Fibroblast of upper back skin (primary cell): ENCODE measurements at places on chromosomes 6 and 20.
A peak's percentile ranks its signal among the peaks of the same experiment; 100 is the strongest.

DNA sequence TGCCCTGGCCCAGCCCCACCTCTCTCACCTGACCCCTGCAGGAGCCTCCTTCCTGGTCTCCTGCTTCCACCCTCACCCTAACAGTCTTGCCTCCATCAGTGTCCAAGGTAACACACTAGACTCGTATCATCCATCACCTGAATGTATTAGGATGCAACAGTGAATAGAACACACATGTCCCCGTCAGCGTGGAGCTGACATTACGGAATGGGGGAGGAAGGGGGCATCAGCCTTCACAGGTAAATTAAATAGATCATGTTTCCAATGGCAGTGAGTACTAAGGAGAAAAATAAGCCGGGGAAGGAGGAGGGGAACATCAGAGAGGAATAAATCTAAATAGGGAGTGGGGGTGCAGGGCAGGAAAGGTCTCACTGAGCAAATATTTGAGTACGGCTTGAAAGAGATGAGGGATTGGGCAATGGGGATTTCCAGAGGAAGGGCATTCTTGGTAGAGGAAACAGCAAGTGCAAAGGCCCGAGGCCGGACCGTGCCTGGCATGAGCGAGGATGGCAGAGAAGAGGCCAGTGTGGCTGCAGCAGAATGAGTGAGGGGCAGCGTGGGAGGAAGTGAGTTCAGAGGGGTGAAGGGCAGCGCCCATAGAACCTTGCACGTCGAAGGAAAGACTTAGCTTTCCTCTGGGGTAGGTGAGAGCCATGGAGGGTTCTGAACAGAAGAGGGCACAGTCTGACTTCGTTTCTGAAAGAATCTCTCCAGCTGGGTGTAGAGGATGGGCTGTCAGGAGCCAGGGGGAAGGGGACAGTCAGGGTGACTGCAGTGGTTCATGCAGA is 110.1 kb upstream of the PTPN1 start:
- DNase-seq = no peak

DNA sequence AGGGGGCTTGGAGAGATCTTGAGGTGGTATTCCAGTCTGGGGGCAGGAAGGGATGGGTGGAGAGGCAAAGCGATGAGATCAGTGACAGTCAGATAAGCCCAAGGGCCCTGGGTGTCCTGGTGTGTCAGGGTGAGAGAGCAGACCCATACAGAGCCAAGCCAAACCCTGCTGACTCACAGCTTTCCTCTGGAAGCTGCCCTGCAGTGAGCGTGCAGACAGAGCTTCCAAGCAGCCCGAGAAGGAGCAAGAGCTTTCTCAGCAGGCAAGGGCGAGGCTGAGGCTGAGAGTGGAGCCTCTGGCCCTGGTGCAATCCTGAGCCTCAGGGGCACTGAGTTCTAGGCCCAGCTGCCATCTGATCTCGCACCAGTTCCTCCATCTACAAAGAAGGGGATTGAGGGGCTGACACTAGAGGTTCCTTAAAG is 91.1 kb upstream of the HIVEP1 start:
- peak; percentile 92 for DNase-seq

- no peak for DNase-seq
Observed at GRCh38 chr6:36272234-36272633, 2.4 kb downstream of the PNPLA1 start.

DNA sequence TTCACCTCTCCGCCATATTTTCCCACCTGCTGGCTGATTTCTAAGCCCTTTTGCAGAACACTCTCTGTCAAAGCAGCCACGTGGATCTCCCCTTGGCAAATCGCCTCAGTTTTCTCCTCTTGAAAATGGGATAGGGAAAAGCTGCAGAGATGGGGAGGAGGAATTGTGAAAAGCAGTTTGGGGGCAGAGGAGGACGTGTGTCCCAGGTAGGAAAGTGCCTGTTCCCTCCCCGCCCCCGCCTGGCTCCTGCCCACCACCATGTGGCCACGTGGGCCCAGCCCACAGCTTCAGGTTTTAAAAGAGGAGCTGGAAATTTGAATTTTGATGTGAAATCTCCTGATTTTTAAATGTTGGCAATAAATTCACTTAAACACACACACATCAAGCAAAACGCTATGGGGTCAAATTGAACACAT is 3.6 kb upstream of the CEBPB start:
- DNase-seq = no peak

- DNase-seq = peak; percentile 55
Observed at GRCh38 chr6:25022140-25022553, 86.4 kb upstream of the RIPOR2 start.

DNA sequence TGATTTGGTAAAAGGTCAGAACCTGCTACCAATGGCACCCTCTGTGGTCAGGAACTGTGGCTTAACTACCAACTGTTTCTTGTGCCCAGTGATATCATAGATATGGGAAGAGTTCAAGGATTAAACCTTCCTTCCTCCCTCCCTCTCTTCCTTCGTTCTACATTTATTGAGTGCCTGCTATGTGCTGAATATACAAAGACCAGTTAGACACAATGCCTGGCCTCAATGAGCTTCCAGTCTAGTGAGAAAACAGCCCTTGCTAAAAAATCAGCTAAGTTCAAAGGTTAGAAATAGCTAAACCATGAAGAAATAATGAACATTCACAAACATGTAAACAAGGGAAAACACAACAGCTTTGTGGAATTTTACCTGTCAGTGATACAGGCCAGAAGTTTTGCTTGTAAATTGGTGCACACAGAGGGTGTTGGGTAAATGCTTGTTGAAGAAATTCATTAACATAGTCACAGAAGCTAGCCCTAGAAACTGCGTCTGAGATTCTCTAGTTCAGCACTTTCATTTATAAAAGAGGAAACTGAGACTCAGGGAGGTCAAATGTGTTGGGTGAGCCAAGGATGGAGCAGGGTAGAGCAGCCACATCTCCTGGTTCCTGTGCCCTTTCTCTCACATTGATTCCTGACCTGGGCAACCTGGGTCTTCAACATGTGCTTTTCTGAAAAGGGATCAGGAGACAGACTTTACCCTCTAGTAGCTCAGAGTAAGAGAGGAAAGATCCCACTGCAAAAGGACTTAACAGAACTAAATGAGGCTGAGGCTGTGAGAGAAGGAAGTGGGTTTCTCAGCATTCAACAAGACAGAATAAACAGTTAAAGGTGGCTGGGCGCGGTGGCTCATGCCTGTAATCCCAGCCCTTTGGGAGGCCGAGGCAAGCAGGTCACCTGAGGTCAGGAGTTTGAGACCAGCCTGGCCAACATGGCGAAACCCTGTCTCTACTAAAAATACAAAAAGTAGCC is 14.4 kb upstream of the FOXO3 start:
- DNase-seq = no peak

GRCh38 chr20:64205611-64206026 is 41.4 kb downstream of the MYT1 start:
- no peak for DNase-seq

- no peak for DNase-seq
Observed at GRCh38 chr6:11953641-11954040, 58.5 kb upstream of the HIVEP1 start.

GRCh38 chr6:107598091-107598490 is 108.2 kb downstream of the SOBP start:
- DNase-seq = no peak

DNA sequence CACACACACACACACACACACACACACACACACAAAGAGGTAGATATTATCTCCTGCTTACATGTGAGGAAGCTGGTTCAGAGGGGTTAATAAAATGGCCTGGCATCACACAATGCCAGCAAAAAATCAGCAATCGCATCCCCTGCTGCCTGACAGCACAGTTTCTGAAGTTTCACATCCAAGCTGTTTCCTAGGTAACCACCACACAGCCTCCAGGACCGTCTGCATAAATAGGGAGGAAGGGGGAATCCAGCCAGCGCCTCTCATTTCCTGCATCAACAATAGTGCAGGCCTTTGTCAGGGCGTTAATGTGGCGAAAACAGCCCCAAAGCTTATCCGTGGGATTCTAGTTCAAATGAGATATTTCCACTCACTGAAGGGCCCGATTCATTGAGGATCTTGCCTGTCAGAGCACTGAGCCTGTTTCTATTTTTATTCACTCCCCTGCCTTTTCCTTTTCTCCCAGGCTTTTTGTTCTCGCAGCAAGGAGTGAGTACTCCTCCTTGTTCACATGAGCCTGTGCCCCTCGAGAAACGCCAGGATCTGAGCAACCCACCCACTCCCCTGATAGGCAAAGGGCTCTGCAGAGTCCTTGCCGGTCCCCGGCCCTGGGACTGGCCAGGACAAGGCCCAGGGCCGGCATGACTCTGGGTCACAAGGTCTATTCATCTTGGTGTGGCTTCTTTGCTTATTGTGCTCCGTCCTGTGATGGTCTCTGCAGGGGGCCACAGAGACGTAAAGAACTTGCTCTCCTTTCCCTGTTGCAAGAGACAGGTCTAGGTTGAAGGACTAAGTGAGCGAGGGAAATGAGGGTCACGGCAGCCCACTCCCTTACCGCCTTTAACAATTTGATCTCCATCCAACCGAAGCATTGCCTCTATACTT is 32.7 kb downstream of the TUBB2B start:
- DNase-seq = peak; percentile 44

- DNase-seq = no peak
Observed at GRCh38 chr20:63525185-63525584, 4.6 kb downstream of the PPDPF start.

DNA sequence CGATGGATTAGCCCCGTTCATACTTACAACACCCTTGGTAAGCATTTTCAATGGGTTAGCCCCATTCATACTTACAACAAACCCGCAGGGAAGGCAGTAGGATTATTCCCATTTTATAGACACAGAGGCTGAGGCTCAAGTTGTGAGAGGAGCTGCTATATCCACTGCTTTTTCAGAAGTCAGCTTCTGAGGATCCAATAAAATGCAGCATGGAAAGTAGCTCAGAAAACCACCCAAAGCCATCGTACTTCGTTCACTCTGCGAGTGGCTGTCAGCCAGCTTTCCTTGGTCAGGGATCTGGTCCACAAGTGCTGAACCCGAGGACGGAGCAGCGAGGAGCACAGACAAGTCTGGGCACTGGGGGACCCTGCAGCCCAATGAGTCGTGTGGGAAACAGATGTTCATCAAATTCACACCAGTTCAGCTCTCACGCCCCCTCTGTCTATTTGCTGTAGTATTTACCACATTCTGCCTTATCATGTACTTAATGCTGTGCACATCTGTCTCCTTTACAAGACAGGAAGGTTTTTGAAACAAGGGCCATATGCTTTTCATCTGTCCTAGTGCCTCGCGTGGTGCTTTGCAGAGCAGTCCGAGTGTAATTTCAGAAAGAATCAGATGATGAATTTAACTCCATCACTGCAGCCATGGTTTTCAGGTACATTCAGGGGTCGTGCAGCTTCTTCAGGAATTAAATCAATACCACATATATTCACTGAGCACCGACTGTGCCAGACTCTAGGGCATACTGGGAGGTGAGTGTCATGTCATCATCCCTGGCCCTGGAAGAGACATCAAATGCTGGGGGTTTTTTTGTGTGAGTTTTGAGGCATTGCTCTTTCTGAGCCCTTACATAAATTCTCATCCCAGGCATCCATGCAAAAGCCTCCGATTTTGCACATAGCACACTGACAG is 256.9 kb downstream of the CDH26 start:
- no peak for DNase-seq

DNA sequence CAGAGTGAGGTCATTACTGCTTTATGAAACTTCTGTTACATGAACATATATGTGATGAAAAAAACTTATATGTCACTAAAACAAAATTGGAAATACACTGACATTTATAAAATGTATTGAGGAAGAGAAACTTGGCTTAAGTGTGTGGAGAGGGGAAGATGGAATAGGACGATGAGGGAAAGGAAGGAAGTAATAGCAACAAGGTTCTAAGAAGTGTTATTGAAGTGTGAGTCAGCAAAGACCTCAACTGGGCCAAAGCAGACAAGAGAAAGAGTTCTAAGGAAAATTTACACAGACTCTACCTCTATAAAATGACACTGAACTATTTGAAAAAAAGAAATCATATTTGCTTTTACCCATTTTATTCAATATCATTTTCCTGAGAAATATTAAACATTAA is 38.3 kb downstream of the SNX3 start:
- DNase-seq = peak; percentile 7

DNA sequence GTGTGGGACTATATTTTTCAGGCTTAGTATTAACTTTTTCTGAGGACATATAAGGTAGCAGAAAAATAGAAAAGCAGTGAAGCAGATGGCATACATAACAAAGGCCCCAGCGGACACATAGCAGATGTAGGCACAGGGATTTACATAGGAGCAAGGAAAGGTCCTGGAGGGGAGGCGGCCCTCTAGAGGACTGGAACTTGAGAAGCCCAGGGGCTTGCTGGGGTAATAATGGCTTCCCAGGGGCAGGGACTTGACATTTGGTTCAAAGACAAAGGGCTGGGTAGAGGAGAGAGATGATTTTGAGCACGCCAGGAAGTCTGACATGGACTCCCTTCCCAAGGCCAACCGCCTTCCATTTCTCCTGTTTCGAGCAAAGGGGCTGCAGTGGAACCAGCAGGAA is 31.7 kb upstream of the OSTM1 start:
- no peak for DNase-seq

DNA sequence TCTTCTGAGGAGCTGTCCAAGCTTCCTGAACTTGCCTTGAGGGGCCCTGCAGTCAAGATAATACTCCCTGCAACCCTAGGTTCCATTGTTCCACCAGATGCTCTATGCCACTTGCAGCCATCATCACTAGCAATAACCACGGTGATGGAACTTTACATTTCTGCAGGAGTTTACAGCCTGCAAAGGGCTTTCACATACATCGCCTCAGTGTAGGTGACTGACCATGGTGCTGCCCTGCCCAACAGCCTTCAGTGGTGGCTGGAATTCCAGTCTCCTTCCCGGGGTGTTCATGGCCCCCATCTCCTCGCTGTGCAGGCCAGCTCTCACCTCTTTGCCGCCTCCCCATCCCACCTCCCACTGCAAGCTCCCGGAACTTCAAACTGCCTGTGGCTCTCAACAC is 225.5 kb upstream of the ECI2 start:
- no peak for DNase-seq

GRCh38 chr6:109339906-109340678 is 42.2 kb downstream of the CD164 start:
- no peak for DNase-seq

DNA sequence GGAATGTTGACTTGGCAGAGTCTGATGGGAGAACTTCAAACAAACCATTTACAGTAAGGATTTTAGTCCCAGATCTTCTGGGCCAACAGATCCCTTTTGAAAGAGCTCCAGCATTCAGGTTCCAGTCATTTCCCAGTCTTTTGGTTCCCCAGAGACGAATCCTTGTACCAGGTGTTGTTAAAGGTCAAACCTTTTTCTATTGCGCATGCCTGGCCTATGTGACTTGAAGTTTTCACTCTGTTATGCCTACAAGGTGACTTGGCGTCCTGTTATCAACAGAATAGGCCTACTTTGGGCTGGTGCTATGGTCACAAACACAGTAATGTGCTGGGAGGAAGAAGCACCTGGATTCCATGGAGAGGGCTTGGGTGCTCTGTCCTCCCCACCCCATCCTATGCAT is 52.3 kb downstream of the PXDC1 start:
- no peak for DNase-seq
